Suppressor macrophage treated with lipopolysaccharide for 1 hour (primary cell): ENCODE measurements at places on chromosomes 2 and 18.

GRCh38 chr2:28276076-28276618 is 116.5 kb upstream of the FOSL2 start:
- DNase-seq: peak; percentile 79

GRCh38 chr18:80034852-80035406 is 695 bp downstream of the RBFA start:
- DNase-seq: no peak

GRCh38 chr18:27014841-27015240 is 149.3 kb upstream of the AQP4 start:
- no peak for DNase-seq

- peak; percentile 54 for DNase-seq
These were observed 51.4 kb downstream of the KIF5C start for GRCh38 chr2:148926291-148926961.

GRCh38 chr2:11187083-11187619 is 31.9 kb downstream of the SLC66A3 start:
- DNase-seq: peak; percentile 69

DNA sequence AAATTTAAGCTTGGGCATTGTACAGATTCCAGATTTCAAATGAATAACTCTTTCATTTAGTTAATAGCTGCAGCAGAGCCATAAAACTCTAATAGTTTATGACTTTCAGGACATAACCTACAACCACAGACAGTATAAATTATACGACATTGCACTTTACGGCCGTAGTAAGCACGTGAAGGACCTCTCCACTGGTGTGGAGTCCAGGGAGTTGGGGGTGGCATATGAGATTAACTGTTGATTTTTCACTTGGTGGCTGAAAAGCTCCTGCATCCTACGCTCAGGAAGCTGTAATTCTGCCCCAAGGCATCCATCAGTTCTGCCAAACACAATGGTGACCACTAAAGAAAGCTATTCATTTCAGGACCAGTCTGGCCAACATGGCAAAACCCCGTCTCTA is 376.2 kb downstream of the SOX11 start:
- no peak for DNase-seq

- no peak for DNase-seq
These were observed 66.9 kb upstream of the LRATD1 start for GRCh38 chr2:14565666-14566065.

- no peak for DNase-seq
These were observed 520.6 kb downstream of the METTL4 start for GRCh38 chr18:2050702-2051201.

GRCh38 chr18:59742325-59743111 is 45.3 kb upstream of the CCBE1 start:
- DNase-seq: no peak

- DNase-seq: peak; percentile 48
These were observed 31.4 kb upstream of the TMEM177 start for GRCh38 chr2:119647440-119648169.

GRCh38 chr18:51185075-51185474 is 12.4 kb downstream of the MEX3C start:
- peak; percentile 27 for DNase-seq
